ENCODE measurements at places on chromosomes 3 and 15.

DNA sequence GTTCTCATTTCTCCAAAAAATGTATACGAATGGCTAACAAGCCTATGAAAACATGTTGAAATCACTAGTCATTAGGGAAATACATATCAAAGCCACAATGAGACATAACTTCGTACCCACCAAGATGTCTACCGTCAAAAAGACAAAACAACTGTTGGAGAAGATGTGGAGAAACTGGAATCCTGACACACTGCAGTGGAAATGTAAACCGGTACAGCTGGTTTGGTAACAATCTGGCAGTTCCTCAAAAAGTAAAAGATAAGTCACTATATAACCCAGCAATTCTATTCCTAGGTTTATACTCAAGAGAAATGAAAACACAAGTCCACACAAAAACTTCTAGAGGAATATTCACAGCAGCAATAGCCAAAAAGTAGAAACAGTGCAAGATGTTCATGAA is 7.0 kb downstream of the SCAPER start:
- DNase-seq, result no peak

- no peak for DNase-seq
These were observed 64.6 kb downstream of the STAC start for GRCh38 chr3:36444909-36445308.

DNA sequence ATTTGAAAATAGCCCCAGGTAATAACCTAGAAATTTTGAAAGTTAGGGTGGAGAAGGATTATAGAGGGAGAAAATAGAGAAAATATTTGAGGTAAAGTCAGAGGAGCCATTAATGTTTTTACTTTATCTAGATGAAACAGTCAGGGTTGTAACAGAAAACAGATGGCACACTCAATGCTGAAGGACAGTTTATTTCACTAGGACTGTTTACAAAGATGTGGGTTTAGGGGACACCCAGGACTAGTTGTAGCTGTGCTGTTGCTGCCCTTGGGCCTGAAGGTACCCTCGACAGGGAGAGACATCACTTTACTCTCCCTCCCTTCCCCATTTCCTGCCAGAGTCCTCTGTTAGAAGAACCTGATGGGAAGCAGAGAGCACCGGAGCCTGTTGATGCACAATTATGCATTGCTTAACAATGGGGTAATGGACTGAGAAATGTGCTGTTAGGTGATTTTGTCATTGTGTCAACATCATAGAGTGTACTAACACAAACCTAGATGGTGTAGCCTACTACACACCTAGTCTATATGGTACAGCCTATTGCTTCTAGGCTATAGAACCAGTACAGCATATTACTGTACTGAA is 103.8 kb downstream of the GALK2 start:
- no peak for DNase-seq

DNA sequence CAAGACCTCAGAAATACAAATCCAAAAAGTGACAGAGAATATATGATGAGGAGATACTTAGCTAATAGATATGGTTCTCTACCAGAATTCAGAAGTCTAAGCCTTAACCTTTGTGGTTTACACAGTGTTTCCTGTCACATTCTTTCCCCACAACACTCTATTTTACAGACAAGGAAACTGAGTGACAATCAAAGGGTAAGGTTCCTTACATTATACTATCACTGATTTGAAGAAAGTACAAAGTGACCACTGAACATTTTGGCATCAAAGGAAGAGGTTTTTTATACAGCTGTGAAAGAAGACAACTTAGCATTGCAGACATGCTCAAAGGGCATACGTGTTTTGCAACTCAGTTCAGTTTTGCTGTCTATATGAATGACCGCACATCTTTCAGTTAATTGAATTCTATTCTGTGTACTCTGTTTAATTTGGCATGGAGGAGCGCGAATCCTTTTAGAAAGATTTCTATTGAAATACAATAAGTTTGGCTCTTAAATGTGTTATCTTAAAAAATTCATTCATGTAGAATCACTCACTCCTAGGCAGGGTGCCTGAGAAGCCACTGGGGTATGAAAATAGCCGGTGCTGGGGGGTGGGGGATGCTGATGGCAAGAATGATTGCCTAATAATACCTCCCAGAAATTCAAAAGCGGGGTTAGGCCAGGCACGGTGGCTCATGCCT is 66.5 kb upstream of the SKOR1 start:
- no peak for DNase-seq

DNA sequence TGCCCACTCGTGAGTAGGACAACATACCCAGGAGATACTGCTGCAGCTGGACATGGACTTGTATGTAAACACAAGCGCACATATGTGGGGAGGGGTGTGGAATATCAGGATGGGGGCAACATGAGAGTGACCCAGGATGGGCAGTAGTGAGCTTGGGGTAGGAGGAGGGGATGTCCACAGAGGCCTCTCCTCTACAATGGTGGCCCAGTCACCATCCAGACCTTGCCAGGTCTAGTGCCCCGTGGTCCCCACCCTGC is 266 bp upstream of the ZBTB47 start:
- DNase-seq, result no peak

DNA sequence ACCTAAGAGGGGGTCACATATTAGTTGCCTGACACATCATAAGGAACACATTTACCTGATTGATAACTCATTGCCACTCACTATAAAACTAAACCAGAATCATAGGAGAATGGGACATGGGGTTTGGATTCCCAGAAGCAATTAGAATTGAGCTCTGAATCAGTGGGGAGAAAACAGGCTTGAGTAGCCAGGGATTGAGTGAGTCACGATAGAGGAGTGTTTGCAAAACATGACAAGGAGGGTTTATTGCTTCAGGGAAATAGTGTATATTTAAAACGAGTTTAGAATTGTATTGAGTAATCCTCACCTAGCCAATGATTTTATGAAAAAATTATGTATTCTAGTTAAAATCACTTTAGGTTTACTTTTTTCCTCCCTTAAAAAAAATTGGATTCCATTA is 101.1 kb upstream of the THRB start:
- no peak for DNase-seq

GRCh38 chr15:88428053-88428452 is 39.1 kb downstream of the MRPL46 start:
- DNase-seq, result no peak

DNA sequence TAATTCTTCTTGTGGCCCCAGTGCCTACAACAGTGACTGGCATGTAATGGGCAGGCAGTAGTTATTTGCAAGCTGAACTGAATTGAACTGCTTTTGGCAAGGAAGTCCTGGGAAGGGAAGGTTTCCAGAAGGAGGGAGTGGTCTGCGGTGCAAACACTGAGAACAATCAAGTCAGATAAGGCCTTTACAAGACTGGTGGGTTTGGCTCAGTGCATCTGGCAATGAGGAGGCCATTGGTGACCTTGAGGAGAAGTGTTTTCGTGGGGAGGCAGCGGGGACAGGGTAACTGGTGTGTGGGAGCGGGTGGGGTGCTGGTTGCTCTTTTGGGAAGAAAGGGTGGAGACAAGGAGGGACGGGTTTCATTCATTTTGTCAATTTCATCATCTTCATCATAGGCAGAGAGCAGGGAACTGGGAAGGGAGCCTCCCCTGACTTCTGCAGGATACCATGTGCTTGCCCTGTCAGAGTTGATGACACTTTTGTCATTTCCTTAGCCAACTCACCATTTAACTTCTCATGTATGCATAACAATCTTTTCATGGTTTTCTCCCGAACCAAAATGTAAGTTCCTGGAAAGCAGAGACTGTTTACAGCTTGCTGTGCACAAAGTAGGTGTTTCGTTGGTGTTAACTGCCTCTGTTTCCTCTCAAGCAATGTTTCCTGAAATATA is 8.4 kb upstream of the EHD4 start:
- DNase-seq, result no peak

DNA sequence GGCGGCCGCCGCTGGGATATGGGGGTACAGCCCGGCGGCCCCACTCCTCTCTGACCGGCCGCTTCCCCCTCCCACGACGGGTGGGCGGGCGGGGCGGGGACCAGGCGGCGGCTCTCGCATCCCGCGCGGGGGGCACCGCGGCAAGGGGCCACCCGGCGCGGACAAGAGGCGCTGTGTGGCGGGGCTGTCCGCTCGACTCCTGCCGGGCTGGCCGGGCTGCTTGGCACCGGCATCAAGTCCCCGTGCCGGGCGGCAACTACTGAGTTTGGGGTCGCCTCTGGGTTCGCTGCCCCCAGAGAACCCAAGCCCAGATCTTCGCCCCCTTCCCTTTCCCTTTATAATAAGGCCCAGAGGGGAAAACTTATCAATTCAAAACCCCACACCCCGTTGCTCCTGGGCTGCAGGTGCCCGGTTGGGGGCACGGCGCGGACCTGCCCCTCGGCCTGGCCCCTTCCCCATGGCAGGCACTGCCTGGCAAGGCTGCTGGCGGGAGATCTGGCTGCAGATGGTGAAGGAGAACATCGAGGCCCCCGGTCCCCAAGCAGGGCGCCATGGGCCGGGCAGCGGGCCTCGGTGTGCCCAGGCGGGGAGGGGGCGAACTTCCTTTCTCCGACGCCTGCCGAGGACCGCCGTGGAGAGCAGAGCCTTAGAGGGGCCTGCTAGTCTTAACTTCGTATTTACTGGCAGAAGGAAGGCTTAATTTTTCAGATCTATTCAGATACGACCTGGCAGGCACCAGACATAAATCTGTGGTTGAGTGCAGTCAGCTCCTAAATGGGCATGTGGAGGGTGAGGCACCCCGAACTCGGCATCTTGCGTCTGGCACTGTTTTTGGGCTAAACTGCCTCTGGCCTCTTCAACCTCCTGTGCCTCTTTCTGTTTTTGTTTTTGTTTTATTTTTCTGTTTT is 911 bp downstream of the APBA2 start:
- DNase-seq, result no peak

DNA sequence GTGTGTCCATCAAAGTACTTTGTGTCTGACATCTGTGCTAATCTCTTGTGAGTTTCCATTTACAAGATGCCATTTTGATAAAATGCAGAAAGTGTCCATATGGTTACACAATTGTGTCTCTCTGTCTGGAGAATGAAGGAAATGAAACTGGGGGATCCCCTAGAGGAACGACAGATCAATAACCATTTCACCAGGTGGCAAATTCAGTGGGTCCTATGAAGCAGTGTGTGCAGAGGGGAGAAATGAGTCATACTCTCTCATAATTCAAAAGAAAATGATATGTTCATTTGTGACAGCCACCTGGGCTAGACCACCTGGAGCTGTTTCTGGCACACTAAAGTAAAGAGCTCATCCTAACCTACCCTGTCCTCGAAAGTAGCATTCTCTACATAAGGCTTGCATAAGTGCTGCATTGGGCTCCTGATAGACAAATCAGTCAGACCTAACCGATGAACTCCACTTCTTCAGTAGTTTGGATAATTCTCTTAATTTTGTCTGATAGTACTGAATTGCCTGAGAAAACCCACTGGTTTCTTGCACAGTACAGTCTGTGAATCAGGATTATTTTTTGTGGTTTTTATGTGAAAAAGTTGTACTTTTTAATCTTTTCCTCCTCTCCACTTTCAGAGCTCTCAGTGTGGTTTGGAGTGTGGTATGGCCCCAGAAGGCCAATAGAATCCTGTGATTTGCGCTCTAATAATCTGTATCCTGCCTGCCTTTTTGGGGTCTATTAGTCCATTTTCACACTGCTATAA is 10.3 kb upstream of the CD47 start:
- peak; percentile 46 for DNase-seq

GRCh38 chr15:37038716-37039106 is 61.6 kb downstream of the MEIS2 start:
- DNase-seq, result no peak

DNA sequence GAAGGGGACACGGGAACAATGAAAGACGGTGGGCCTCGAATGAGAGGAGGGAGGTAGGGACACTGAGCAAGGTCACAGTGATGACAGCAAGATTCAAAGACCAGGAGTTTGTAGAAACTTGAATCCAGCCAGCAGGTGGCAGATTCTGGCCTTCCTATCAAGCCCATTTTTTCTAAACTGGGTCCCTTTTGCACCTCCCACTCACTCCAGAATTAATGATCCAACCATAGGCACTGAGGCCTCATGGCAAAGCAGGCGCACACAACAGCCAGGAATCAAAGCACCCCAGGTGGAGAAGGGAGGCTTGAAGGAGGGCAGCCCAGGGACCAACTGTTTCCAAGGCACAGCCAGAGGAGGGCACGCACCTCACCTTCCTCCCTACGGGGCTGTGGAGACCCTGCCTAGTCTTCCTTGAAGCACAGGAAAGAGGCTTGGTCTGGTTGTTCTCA is 90.2 kb downstream of the ANP32A start:
- DNase-seq, result no peak

- no peak for DNase-seq
These were observed 40.3 kb downstream of the CORO2B start for GRCh38 chr15:68618908-68619698.

- no peak for DNase-seq
These were observed 342.9 kb upstream of the DPH6 start for GRCh38 chr15:35888815-35889214.

- DNase-seq, result no peak
These were observed 71.7 kb downstream of the DMXL2 start for GRCh38 chr15:51550841-51551240.

GRCh38 chr15:80010131-80010673 is 39.2 kb upstream of the BCL2A1 start:
- no peak for DNase-seq

DNA sequence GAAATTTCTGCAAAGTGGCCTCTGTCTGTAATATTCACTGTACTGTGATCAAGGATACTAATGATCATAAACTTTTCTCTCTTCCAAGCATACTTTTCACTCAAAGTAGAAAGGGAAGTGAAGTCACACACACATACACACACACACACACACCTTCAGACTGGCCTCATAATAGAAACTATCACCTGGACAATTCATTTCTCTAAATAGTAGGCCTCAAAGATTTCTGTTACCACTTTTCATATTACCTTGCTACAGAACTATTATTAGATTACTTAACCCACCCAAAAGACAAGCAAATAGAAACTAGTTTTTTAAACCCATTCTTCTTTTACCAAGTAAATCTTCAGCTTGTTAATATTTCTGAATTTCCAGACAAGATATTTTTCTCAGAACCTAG is 12.2 kb downstream of the CPB1 start:
- no peak for DNase-seq

DNA sequence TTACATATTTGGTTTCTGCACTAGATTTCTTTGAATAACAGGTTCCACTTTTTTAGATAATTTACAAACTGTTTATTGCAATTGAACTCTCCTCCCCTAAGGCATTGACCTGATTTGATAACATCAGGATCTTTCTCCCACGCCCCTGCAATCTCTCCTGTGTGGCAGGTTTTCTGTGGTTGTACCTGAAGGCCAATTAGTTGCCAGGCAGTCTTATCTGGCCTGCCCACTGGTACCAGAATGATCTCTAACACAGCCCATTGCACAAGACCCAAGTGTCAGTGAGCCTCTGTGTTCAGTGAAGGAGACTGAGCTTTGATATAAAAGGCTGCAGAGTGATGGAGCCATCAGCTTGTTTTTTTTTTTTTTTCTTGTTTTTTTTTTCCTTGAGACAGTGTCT is 3.3 kb downstream of the ACAD9 start:
- DNase-seq, result no peak
